ENCODE measurements at places on chromosomes 3 and 15.

GRCh38 chr3:39727415-39727814, 82.0 kb upstream of the MYRIP start:
- H3K27ac ChIP-seq: no peak overlapping the region
- DNase-seq: no peak
- no peaks in the 10 kb centered on the region for H3K4me1 ChIP-seq
- H3K36me3 ChIP-seq: no peaks in the 10 kb centered on the region

GRCh38 chr15:34240537-34240936, 15.7 kb downstream of the EMC4 start:
- no peak overlapping the region for H3K4me3 ChIP-seq
- no peak overlapping the region for H3K27ac ChIP-seq
- H3K4me1 ChIP-seq: no peaks in the 10 kb centered on the region
- no peaks in the 10 kb centered on the region for H3K27me3 ChIP-seq
- DNase-seq: no peak

DNA sequence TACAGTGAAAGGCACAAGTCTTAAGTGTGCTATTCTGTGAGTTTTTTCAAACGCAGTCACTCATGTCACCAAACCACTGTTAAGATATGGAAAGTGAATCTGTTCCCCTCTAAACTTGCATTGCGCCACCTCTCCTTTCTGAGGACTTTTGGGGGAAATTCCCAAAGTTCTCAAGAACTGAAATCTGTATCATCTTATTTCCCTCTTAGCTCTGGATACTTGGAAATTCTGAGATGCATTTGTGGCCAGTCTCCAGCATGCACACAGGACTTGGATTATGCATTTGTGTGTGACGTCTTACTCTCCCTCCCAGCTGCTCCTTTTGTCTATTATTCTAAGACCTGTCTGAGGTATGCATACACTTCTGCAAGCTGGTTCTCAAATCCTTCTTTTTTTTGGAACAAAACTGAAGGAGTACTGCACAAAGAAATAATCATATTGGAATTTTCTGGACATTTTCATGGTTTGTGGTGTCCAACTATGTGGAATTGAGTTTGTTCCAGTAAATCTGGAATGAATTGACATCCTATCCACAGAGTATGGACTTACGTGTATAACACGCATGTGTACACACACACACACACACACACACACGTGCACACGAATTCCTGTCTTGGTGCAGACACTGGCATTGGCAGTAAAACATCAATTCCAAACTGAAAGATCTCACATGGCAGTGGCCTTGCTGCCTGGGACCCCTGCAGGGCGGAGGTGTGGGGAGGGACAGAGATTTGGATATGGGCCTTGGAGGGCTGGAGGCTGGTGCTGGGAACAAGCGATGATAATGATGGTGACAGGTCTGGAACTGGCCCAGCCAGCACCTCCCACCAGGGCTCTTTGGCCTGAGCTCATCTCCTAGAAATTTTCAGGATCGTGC, 8.2 kb upstream of the LCTL start:
- H3K36me3 ChIP-seq: no peaks in the 10 kb centered on the region
- no peak overlapping the region for H3K27ac ChIP-seq
- no peak for DNase-seq

- H3K4me3 ChIP-seq: no peak overlapping the region
- H3K4me1 ChIP-seq: no peaks in the 10 kb centered on the region
- no peaks in the 10 kb centered on the region for H3K36me3 ChIP-seq
- no peaks in the 10 kb centered on the region for H3K27me3 ChIP-seq
- no peak overlapping the region for H3K27ac ChIP-seq
- no peak for DNase-seq
Measured at GRCh38 chr3:377158-377561, 180.6 kb downstream of the CHL1 start.

Measured in large intestine (tissue), 12 donors.